Kasumi-1 (cell line): ENCODE measurements at places on chromosomes 2 and 18.

GRCh38 chr2:201733544-201733943 is 35.1 kb upstream of the MPP4 start:
- DNase-seq = no peak

DNA sequence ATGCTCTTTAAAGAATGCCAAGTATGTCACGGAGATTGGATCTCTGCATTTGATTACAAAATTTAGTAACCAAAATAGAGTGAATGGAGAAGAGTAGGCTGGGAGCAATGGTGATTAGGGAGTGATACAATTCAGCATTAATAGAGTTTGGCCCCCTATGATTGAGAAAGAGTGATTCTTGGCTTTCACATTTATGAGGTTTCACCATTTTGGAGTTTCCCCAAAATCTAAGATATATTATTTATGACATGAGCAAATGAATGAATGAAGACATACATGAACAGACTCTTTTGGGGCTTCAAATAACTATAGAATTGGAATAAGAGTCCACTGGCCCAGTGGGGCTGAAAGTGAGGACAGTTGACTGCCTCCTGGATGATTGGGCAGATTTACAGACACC is 255.2 kb downstream of the LPIN1 start:
- no peak for DNase-seq

DNA sequence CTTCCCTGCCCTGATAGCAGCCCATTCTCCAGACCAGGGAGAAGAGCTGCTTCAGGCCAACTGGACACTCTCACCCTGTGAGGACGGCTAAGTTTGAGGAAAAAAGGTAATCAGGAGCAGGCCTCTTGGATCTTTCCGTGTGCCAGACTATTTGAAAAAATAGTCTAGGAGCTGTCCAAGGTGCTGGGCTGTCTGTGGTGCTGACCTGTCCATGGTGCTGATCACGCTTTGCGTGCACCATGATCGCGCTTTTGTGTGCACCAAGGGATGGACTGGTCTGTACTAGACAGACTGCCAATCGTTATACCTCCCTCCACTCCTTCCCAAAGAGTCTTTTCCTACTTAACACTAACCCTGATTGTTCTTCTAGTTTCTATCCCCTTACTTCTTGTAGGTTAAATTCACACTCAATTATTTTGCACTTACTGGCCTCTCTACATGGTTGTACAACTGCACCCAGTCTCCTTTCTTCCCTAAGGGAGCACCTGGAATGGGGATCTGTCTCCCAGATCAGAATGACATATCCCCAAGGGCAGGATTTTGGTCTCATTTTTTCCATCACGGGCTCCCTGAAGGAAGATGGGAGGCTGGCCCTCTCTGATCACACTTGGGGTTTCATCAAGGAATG is 295.4 kb downstream of the CELF4 start:
- peak; percentile 64 for DNase-seq

GRCh38 chr2:241160318-241160717 is 10.1 kb downstream of the PPP1R7 start:
- no peak for DNase-seq

DNA sequence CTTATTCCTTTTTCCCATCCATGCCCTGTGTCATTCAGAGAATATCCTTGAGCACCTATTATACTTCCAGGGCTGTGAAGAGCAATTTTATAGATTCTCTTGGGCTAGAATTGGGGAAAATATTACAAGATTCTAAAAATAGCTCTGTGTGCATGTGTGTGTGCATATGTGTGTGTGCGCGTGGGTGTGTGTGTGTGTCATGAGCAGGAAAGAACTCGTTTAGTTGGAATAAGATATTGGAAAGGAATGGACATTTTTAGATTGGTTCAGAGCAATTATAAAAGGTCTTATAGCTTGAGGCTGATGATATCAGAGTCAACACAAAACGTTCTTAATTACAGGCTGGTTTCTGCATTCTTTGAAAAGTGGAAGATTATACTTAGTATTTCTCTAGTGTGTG is 212.1 kb upstream of the COPS8 start:
- DNase-seq = no peak

DNA sequence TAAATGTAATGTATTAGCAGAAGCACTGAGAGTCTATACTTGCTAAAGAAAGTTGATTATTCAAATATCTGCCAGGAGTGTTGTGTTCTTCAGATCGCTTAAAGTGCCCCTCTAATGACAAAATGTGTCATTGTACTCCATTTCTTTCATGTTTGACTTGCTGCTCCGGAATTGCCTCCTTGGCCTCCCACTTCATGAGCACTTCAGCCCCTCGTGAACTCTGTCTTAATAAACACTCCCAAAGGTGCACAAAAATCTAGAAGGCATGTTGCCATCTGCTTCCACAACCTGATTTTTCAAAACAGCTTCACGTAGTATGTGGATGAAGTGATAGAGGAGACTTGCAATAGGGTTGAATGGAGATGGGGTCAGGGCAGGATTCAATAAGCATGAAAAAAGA is 396.1 kb downstream of the TDRD15 start:
- DNase-seq = no peak

DNA sequence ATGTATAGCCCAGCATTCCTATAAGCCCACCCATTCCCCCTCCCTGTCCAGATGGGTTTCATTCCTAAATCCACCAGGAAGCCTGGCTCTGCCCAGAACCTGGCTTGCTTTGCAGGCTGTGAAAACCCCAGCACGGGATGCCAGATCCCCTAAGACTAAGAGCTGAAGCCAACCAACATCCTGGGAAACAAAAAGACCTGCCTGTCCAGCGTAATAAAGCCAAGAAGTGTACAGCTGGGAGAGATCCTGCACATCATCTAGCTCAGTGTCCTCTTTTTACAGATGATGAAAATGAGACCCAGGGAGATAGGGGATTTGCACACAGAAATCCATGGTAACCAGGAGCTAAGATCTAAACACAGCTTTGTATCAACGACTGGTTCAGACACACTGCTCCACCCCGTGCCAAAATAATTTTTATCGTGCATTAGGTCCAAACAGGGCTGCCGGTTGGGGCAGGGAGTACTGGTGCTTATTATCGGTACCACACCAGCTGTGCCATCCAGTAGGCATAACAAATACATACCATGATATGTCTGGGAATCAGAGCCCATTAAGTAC is 2.9 kb downstream of the RND3 start:
- DNase-seq = no peak

DNA sequence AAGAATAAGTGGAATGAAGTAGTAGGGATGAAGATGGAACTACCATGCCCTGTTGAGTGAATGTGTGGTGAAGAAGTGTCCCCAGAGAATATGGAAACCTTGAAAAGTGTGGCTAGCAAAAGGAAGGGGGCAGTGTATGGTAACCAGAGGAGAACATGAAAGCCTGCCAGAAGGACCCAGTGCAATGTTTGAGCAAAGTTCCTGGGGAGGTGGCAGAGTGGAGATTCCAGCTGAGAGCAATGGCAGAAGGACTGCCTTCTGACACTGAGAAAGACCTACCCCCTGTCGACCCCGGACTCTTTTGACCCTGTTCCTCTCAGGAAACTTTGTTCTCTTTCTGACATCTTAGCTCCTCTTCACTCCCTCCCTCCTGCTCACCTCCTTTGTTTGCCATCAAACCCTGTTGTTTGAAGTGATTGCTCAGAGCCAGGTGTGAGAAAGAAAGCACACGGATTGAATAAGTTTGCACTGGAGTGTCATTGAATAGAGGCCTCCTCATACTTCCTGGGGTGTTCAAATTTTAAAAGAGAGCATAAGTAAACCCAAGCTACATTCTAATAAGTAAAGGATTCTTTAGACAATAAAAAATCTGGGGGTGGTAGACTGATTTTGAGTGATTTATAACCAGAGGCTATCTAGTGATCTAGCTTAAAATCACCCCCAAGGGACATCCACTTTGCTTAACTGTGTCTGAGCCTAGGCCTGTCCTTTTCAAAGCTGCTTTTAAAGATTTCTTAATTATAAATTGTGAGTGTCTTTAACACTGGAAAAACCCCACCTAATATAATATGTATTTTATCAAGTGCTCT is 57.1 kb downstream of the TRIB2 start:
- DNase-seq = no peak

GRCh38 chr18:74310411-74310810 is 5.2 kb upstream of the C18orf63 start:
- DNase-seq = no peak

DNA sequence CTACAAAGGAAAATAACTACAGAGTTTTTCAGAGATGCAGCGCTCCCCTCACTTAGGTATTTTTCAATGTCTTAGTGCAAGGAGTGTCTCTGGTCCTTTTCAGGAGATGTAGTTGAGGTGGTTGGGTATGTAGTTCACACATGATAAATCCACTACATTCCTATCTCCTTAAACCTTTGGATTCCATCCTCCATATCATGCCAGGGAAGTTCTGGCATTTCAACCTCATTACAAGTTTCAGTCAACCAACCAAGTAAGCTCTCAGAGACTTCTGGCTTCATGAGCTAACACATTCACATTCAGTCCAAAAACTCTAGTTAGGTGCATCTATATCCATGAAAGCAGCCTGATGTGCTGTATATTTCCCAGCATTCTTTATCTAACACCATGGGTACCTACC is 47.3 kb downstream of the MAP3K20 start:
- no peak for DNase-seq

DNA sequence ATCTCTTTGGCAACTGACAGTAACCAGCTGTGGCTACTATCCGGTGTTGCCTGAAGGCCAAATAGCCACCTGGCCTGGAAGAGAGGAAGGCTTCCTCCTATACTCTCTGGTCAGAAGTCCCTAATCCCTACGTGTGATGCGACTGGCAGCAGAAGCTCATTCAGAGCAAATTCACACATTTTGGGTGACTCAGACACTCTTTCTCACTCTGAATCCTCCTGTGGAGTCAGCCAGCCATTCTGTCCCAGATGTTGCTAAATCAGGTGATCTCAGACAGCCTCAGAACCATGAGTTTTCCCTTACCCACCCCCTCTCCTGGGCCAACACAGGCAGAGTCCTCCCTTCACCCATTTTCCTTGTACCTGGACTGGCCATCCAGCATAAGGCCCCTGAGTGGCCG is 34.7 kb downstream of the CFAP53 start:
- DNase-seq = no peak

DNA sequence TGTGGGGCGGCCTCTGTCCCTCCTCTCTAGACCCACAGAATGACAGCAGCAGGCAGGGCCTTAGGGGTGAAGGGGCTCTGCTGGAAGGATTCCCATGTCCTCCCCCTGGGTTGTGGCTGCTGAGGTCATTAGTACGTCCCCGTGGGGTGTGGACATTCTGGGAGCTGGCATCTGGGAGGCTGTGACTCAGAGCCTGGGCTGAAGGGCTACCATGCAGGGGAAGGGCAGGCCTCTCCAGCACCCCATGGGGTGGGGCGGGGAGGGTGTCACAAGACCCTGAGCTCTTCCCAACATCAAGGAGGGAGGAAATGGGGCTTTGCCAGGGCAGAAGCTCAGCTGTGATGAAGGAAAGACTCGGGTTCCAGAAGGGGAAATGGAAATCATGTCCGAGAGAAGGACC is 105.8 kb upstream of the SMAD2 start:
- DNase-seq = no peak

DNA sequence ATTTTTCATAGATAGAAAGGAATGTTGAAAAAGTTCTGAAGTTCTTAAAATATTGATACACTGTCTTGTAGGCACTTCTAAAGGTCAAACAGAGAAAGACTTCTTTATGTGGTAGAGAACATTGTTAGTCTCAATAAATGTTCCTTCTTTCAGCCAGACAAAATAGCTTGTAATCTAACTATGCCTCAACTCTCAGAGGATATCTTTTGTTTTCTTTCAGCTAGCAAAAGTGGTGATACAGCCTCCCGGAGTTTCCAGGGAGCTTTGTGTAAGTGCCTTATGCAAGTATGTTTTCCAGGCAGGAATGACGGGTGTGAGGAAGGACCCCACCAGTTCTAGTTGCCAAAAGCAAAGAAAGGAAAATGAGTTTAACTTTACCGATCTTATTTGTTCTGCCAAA is 452.1 kb upstream of the ST6GAL2 start:
- no peak for DNase-seq

GRCh38 chr2:119222213-119222612 is 1.4 kb upstream of the STEAP3 start:
- DNase-seq = no peak

- DNase-seq = no peak
Observed at GRCh38 chr2:108585436-108585835, 51.2 kb downstream of the LIMS1 start.

- DNase-seq = no peak
Observed at GRCh38 chr2:144776766-144777165, 256.8 kb upstream of the ZEB2 start.

GRCh38 chr2:123912171-123912570 is 112.9 kb upstream of the CNTNAP5 start:
- no peak for DNase-seq

- no peak for DNase-seq
Observed at GRCh38 chr2:208311321-208311720, 45.3 kb downstream of the PIKFYVE start.

GRCh38 chr2:195659982-195660890 is 3.2 kb downstream of the SLC39A10 start:
- peak; percentile 84 for DNase-seq

- DNase-seq = no peak
Observed at GRCh38 chr18:67035026-67035425, 431.1 kb upstream of the CDH19 start.

GRCh38 chr2:220533485-220533884 is 906.1 kb downstream of the SLC4A3 start:
- no peak for DNase-seq

GRCh38 chr2:50773211-50773932 is 258.6 kb downstream of the NRXN1 start:
- DNase-seq = no peak

GRCh38 chr18:61616111-61616610 is 276.6 kb downstream of the RNF152 start:
- DNase-seq = no peak

GRCh38 chr2:11514081-11514730 is 19.6 kb upstream of the GREB1 start:
- no peak for DNase-seq

GRCh38 chr2:110682872-110683271 is 5.0 kb upstream of the BUB1 start:
- no peak for DNase-seq

DNA sequence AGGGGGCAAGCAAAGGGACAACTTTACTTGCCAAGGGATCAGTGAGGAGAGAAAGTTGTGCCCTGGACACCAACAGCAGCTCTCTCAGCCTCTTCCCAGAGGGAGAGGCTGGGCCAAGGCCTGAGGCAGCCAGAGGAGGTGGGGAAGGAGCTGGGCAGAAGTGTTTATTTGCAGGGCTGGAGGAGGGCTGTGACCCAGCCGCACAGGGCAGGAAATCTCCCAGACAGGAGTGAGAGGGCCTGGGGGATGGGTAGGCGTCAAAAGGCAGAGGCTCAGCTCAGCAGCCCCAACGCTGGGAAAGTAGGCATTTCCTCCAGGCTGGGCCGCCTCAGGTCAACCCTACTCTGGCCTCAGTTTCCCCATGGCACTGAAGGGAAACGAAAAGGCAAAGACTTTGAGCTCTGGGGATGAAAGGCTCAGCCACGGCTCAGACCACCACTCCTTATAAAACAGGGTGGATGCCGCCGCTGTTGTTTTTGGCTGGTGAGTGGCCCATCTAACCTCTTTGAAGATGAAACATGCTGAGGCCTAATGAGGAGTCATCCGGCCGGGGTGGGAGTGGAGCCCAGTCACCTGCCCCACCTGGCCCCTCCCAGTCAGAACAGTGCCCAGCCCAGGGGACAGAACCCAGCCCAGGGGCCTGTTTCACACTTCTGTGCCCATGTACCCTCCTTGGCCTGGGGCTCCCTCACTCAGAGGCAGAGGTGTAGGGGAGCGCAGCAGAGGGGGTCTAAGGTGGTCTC is 21.9 kb upstream of the SEMA4C start:
- no peak for DNase-seq

GRCh38 chr2:158414538-158414937 is 42.0 kb downstream of the CCDC148 start:
- no peak for DNase-seq
